ENCODE measurements at places on chromosomes 2 and 18.

DNA sequence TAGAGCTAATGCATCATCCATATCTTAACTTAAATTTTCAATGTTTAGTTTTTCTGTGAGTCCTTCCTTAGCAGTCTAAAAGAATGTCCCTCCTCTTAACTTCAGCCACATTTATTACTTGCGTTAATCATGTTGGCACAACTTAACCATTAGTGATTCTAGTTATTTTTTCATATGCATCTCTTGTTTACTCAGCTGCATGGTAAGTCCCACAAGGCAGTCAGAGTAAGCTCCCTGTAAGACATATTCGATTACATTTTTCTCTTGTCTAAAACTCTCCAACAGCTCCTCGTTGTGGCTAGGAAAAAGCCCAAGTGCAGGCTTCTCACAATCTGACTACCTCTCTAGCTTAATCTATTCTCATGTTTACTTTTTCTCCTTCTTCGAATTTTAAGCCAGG, 2045.3 kb upstream of the PIK3C3 start:
- no peak for DNase-seq

GRCh38 chr2:217294211-217294610, 434.3 kb upstream of the TNP1 start:
- DNase-seq = no peak

GRCh38 chr18:59927246-59927825, 27.5 kb downstream of the PMAIP1 start:
- no peak for DNase-seq

DNA sequence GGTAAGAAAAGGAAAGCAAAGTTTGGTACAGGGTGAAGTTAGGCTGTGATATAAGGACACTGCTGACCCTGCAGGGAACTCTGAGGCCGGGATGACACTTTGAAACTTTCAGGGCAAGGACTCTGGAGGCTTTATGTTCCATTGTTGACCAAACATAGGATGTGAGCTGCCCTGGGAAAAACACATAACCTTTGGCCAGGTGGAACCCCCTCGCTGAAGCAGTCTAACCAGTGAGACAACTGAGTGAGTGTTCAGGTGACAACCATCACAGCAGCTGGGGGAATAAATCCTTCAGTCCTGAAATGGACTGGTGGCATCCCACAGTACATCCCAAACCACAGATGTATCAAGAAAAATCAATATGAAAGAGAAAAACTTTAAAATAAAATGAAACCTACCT, 280.9 kb upstream of the CDH2 start:
- DNase-seq = no peak

- DNase-seq = no peak
These were observed 41.7 kb downstream of the ST3GAL5 start for GRCh38 chr2:85847051-85847588.

GRCh38 chr2:20288642-20289340, 61.9 kb downstream of the PUM2 start:
- DNase-seq = no peak

DNA sequence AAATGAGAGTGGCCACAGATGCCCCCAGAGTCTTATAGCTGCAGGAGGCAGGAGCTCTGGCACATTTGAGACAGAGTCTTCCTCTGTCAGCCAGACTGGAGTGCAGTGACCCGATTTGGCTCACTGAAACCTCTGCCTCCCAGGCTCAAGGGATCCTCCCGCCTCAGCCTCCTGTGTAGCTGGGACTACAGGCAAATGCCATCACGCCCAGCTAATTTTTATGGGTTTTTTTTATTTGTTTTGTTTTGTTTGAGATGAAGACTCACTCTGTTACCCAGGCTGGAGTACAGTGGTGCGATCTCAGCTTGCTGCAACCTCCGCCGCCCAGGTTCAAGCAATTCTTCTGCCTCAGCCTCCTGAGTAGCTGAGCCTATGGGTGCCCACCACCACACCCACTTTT, 80.7 kb upstream of the CABLES1 start:
- DNase-seq = no peak

GRCh38 chr2:206125901-206126300, 33.3 kb downstream of the NDUFS1 start:
- no peak for DNase-seq

GRCh38 chr2:169865492-169865891, 38.2 kb downstream of the UBR3 start:
- no peak for DNase-seq

- no peak for DNase-seq
These were observed 164.2 kb downstream of the ANTXR1 start for GRCh38 chr2:69177063-69177771.

DNA sequence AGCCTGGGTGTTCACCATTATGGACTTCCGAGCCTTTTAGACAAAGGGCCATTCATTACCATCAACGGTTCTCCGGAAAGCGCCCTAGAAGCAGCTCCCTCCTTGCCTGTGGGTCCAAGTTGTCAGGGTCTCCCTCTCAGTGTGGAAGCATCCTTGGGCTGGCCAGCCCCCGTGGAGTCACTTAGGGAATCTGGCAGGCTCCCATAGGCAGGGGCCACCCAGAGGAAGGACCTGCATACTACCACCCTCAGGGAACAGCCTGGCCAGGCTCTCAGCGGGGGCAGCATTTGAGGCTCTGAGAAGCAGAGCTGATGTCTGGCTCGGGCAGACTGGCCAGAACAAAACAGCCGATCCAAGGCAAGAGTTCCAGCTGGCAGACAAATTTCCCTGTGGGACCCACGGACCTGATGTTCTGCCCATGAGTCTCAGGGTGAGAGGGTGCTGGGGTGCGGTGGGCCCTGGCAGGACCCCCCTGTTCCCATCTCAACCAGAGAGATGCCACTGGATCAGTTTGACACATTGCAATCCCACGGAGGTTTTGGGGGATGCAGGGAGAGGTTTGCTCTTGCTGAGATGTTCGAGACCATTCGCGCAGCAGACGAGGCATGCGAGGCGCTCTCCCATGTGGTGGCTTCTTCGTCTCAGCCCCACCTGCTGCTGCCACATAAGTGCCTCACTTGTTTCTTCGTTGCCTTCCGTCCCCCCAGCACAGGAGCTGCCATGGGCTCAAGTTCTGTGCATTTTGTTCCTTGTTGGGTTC, 56.9 kb downstream of the ACKR3 start:
- DNase-seq = no peak

- DNase-seq = no peak
These were observed 72.7 kb upstream of the MAP4K4 start for GRCh38 chr2:101624706-101625332.

DNA sequence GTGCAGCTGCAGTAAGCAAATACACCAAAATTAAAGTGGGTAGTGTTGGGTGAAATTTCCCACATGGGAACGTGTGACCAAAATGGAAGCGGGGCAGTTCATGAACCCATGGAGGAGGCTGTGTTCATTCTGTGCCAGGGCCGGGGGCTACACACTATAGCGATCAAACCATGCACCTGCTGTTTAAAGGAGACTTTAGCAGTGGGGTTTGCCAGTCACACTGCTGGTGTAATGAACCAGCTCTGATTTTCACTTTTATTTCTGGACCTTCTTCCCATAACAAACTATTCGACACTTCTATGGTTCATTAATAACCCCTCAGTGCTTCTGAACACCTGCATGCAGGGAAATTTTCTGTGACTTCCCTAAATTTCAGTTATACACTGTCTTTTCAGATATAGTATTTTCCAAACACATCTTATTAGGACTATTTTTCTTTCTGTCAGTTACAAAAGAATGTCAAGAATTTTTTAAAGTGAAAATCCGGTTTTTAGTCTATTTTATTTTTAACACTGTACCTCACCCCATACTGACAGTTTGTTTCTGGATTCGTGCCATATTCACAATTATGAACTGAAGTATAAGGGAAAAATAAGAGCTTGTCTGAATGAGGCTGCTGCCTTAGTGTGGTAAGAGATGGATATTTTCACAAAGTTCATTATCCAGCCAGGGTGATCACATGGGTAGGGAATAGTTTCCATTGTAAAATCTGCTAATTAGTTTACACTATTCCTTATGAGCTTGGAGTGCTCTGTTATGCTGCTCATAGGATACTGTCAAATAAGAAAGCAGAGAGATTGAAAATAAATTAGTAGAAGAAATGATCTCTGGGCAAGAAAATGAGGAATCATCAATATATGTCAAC, 111.3 kb upstream of the CAVIN2 start:
- no peak for DNase-seq

- no peak for DNase-seq
These were observed 6.7 kb upstream of the IL1A start for GRCh38 chr2:112791019-112791418.

DNA sequence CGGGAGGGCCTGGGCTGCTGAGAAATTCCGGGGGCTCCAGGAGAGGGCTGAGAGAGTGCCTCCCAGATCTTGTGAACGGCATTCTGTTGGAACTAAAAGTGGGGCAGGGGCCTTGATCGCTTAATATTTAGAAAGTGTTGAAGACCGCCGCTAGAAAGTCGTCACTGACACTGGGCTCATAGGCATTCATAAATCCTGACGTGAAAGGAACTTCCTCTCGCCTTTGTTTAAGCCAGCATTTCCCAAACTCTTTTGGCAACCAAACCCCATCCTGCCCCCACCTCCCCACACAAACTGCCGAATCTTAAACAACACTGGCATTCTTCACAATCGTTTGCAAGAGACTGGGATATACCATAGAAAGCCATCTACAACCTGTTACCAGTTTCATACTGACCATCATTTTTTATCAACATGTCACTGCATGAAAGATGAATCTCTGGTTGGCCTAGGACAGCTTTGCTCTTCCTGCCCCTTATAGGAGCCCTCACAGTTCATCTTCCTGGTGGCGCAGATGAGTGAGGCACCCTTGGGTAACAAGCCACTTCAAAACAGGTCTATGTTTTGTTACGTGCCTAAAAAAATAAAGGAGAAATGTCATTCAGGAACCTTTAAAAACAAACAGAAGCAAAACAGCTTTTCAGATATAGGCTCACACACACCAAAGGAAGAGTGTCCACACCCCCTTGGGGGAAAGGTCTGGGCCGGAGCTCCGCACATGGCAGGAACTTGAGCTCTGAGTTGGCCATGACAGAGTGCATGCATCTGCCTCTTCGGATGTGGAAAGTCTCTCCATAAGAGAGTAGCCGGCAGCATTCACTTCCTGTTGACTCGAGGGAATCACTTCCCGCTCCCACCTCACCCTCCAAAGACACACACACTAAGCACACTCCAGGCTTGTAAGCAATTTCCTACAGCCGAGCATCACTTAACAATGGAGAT, 13.0 kb downstream of the MTERF4 start:
- DNase-seq = no peak

DNA sequence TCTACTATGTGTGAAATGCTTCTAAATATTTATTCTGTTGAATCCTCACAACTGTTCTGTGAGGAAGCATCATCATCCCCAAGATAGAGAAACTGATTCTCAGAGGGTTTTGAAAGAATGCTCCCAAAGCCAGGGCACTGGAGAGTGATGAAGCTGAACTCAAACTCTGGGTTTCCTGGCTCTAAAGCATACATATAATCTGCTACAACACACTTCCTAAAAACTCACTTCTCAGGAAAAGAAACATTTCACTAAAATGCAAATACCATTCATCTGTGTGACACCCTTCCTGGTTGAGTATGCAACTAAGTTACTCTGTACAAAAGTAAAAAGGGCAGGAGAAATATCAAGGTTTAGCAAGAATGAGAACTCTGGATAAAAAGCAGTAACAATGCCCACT, 58.6 kb downstream of the GRB14 start:
- no peak for DNase-seq

DNA sequence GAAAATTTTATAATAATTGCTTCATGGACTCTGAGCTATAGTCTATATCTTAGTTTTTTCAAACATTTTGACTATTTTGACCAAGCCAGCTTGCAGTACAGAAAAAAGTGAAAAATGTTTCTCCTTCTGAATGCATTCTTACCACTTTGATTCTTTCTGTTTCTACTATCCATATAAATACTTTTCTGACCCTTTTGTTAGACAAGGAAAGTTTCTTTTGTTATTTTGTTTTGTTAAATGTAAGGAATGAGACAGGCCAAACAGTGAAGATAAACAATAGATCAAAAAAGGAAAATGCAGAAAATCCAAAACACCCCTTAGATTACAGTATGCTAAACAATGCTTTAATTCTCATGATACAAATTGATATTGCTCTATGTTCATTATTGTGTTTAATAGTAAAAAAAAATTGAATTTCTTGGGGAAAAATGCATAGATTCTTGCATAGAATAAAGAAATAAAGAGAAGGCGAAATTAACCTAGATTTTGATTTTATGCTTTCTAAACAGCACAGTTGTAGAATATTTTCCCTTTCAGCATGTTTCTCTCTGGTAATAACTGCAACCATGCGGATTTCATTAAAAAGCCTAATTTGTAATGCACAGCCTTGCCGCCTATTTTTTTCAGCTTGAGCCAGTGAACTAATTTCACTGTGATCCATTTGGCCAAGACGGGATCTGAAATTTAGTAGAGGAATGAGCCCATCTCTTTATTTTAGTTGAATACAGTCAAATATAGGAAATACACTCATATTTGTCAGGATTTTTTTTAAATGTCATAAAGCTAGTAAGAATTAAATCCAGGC, 976 bp downstream of the TNFAIP6 start:
- DNase-seq = no peak

DNA sequence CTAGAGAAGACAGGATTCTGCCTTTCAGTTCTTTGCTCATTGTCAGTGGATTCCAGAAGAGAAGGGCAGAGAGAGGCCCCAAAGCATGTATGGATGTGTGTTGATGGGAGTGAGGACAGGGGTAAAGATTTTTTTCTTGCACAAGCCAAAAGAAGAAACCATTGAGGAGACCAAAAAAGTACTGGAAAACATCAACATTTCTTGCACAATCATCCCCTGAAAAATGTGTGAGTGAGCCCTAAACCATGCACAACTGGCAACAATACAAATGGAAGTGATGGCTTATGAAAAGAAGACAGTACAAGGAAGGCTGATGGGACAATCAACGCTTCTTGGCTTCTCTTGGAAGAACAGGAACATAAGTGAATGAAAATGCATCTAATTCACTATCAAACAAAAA, 5.6 kb upstream of the SMAD7 start:
- no peak for DNase-seq

All from activated gamma-delta T cell treated with Interleukin-2 at 50 U/mL for 16 hours (primary cell).